ENCODE measurements at places on chromosomes 5 and 9.
A peak's percentile ranks its signal among the peaks of the same experiment; 100 is the strongest.

GRCh38 chr5:64156261-64156660, 9.4 kb upstream of the RNF180 start:
- DNase-seq = no peak

DNA sequence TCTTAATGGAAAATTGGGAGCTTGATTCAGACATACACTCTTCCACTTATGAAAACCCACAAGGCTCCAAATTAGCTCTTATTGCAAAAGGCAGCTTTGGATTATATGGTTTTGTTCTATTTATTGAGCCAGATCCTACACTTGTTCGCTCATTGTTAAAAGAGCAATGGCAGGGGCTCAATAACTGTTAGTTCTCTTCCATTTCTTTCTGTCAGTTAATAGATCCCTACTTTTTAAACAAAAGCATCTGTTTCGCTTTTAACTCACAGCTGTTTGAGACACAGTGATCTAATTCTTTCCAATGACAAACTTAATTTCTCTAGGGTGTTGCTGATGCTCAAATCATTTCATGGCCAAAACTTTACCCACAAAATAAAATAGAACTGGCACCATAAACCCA, 11.7 kb downstream of the C5 start:
- no peak for DNase-seq

GRCh38 chr5:174727794-174728680, 3.7 kb downstream of the MSX2 start:
- no peak for DNase-seq

- DNase-seq = no peak
These were observed 118.6 kb downstream of the KDM4C start for GRCh38 chr9:6876195-6876894.

DNA sequence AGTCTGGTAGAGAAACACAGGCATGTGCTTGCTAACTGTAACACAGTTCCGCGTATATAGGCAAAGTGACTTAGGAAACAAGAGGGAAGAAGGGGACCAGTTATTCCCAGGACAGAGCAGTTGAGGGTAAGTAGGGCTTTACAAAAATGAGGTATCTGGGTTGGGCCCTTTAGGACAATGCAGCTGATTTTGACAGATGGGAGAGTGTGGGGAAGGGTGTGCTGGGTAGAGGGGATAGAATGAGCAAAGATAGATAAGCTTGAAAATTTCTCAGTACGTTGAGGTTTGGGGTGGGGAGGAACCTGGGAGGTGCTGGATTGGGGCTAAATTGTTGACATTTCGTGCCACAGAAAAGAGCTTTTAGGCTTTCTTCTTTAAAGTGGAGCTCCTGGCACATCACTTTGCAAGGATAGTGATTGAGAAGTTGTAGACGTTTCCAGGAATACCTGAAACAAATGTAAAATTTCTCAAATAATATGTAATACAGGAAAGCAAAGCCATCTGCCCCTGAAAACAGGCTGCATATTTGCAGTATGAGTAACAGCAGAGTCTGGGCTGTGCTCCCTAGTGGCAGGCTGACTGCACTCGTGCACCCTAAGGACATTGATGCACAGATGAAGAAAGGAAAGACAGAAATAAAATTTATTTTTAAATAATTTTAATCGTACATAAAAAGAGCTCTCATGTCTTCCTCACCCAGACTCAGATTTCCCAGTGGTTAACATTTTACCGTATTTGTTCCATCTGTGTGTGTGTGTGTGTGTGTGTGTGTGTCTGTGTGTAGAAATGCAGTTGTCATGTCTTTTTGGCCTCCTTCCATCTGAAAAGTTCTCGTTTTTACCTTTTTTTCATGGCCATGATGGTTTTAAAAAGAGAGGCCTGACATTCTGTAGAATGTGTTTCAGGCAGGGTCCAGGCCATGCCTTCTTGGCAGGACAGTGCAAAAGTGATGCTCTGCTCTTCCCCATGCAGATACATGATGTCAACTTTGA, 144.9 kb upstream of the DMRT1 start:
- DNase-seq = no peak

- DNase-seq = no peak
These were observed 65.8 kb upstream of the CDK5RAP2 start for GRCh38 chr9:120645760-120646159.

DNA sequence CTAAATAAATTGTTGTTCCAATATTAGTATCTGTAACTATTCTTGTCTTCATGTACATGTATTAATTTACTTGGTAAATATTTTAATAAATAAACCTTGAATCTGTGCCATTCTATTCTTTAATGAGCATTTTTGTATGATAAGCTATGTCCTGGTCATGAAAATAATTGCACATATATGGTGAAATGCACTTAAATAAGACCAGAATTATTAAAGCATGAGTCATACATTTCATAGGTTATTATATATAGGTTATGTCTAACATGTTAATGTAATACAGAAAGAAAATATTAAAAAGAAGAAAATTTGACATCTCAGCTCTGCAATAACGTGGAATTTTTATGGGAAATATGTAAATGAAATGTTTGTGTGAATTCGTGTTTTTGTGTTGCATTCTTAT, 1168.1 kb downstream of the TAF11L14 start:
- no peak for DNase-seq

DNA sequence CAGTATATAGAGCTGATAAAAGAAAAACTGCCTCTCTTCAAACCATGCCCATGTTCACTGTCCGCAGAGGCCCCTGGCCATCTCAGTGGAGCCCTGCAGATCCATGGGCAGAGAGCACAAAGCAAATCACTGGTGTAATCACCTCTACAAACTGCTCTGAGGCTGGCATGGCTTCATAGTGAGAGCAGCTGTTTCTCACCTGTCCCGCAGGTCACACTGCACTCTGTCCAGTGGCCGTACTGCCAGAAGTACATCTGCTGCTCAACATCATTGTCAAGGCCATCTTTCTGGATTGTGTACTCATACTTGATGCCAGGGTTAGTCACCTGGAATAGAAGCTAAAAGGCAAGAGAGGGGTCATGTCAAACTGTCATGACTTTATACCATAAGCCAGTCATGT, 173.3 kb downstream of the TARS1 start:
- DNase-seq = no peak

- no peak for DNase-seq
These were observed 341.4 kb downstream of the DIRAS2 start for GRCh38 chr9:90301277-90301653.

DNA sequence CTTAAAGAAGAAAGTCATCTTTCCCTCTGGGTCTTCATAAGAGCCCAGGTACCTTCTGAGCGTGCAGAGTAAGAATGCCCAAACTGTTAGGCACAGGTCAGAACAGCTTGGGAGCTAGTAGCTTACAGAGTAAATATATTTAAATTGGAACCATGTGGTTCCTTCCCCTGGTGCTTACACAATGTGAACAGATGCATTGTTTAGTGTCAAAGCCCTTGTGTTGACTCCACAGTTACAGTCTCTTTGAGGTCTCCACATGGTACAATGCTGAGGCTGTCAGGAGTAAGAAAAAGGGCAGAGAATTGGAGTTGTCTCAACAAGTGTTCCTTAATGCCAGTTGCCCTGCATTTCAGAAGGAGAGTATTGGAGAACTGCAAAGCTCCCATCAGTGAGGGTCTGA, 188.5 kb downstream of the PAPPA start:
- DNase-seq = no peak

- no peak for DNase-seq
These were observed 18.1 kb upstream of the TNC start for GRCh38 chr9:115135821-115136778.

DNA sequence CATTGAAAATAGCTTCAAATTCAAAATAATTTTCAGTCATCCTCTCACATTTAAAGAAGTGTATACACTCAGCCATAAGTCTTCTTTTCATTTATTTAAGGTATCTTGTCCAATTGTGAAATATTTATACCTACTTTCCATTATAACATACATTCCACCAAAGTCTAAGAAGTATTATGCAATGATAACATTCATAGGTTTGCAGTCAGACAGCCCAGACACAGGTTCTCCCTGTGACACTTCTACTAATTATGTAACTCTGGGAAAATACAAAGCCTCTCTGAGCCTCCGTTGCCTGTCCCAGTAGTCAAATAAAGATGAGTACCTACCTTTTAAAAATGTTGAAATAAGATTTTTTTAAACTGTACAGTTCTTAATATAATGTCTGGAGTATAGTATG, 320.9 kb upstream of the RPS23 start:
- DNase-seq = no peak

DNA sequence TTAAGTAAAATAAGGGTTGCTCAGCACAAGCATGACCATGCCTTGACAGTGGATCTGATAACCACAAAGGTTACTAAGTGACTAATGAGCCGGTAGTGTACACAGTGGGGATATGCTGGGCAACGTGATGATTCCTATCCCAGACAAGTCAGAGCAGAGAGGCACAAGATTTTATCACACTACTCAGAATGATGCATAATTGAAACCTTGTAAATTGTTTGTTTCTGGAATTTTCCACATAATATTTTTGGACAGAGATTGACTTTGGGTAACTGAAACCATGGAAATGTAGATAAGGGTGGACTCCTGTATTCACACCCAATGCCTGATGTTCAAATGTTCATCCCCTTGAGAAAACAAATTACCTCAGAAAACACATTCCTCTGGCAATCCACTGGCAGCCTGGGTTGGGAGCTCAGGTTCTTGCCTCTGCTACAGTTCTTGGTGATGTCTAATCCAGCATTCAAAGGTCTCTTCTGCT, 16.2 kb upstream of the ERAP1 start:
- DNase-seq = no peak

GRCh38 chr9:89388084-89388867, 70.0 kb downstream of the SECISBP2 start:
- no peak for DNase-seq

GRCh38 chr5:14118551-14119320, 24.4 kb upstream of the TRIO start:
- no peak for DNase-seq

DNA sequence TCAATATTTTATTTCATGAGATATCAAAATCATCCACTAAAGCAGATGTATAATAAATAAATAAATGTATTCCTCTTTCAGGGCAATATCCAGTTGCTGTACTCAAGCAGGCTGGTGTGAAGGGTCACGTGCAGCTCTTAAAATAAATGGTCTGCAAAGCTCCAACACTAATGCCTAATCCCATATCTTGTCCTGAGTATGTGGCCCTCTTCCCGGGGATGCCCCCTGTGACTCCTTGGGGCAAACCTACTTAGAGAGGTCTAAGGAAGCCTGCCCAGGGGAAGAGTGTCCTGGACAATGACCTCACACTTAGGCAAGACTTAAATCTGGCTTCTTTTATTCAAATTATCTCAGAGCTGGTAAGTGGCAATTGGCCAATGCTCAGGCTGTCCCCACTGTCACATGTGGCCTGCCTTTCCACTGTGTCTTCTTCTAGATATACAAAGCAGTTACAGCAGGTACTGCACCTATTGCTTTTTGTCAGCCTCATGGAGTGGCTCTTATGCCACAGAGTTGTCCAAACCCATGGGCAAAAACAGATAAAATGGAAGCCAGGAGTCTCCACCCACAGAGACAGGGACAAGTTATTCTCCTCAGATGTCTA, 55.3 kb downstream of the SEMA5A start:
- no peak for DNase-seq

DNA sequence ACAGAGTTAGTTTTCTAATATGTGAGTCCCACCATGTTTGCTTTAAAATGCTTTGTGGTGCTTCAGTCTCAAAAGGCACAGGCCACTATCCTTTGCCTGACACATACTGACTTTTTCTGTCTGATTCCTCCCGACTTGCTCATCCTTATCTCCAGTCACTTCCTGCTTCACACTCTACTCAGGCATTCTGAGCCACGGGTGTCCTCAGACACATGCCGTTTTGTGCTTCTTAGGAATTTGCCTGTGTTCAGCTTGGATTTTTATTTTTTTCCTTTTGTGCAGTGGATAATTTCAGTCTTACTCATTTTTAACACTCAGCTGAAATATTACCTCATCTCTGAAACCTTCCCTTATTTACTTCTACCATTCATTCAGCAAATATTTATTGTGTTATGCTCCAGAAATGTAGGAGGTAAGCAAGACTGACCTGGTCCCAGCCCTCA, 54.1 kb downstream of the MAN2A1 start:
- no peak for DNase-seq

DNA sequence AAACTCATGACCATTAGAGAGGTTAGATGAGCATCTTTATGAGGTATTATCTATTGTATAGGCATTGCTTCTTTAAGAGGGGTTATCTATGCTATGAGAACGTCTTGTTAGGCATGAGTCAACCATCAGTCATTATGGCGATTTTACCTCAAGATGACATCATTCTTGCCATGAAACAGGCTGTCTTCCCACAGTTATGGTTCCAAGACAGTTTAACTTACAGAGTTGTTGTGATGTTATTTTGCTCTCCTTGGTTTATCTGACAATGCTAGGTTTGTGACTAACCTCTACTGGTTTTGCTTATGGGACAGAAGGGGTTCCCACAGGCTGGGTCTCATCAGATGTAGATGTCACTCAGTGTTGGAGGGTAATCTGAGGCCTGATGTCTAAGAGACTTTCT, 1864.7 kb upstream of the ACO1 start:
- no peak for DNase-seq

- DNase-seq = no peak
These were observed 85.5 kb downstream of the DTWD2 start for GRCh38 chr5:118902656-118903438.

GRCh38 chr5:152523964-152524363, 118.9 kb upstream of the NMUR2 start:
- no peak for DNase-seq

DNA sequence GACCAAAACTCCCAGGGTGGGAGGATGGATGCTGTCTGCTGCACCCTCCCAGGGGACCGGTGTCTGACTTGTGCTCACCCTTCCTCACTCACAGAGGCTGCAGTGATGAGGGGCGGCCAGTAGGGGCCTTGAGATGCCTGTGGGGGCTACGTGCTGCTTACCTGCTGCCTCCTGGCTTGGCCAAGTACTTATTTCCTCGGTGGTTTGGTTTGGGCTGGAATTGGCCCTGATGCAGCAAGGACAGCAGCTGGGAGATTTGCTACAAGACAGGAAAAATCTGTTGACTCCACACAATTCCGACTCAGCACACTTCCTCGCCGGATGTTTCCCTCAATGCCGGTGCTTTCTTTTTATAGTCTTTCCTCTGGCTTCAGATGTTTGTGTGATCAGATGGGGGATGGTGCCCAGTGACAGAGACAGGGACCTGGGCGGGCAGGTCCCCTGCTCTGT, 6.6 kb downstream of the PCDH12 start:
- DNase-seq = no peak

GRCh38 chr5:141691867-141692532, 10.0 kb upstream of the ARAP3 start:
- DNase-seq = peak; percentile 71

DNA sequence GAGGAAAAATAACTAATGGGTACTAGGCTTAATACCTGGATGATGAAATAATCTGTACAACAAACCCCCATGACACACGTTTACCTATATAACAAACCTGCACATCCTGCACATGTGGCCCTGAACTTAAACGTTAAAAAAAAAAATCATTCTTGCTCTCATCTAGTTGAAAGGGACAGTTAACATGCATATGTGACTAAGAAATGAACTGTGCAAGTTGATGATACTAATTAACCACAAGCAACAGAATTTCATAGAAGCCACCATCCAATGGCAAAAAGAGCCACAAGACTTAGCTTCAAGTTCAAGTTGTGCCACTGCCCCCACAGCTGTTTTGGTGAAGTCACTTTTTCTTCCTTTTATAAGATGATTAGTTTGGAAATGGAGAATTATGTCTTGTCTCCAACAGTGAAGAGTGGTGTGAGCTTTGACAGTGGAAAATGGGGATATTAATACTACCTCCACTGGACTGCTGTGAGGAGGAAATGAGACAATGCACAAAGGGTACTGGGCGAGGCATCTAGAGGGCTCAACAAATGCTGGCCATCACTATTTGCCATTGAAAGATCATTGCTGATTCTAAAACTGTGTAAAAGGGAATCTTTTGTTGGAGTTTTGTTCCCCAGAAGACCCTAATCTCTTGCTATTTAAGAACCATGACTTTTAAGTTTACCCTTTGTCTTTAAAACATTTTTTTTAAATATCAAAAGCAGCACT, 202.1 kb downstream of the EBF1 start:
- DNase-seq = no peak

Measured in T follicular helper cell (primary cell).